ENCODE measurements at places on chromosomes 11 and 22.
A peak's percentile ranks its signal among the peaks of the same experiment; 100 is the strongest.

DNA sequence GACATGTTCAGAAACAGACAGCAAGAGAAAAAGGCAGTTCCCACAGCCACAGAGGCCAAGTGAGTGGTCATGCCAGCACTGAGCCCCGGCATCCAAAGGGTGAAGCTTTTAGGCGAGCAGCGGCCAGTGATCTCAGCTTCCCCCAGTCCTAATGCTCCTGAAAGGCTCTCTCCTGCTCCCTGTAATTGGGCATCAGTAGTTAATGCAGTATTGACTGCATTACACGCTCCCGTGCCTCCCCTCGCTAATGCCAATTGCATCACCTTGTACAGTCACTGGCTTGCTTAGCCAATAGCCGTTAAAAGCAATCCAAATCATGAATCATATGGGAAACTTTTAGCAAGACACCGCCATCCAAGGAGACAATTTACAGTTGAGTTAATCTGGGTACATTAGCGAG, 4.9 kb downstream of the LMO1 start:
- peak; percentile 89 for DNase-seq

GRCh38 chr11:12381875-12382274, 4.5 kb downstream of the PARVA start:
- no peak for DNase-seq

DNA sequence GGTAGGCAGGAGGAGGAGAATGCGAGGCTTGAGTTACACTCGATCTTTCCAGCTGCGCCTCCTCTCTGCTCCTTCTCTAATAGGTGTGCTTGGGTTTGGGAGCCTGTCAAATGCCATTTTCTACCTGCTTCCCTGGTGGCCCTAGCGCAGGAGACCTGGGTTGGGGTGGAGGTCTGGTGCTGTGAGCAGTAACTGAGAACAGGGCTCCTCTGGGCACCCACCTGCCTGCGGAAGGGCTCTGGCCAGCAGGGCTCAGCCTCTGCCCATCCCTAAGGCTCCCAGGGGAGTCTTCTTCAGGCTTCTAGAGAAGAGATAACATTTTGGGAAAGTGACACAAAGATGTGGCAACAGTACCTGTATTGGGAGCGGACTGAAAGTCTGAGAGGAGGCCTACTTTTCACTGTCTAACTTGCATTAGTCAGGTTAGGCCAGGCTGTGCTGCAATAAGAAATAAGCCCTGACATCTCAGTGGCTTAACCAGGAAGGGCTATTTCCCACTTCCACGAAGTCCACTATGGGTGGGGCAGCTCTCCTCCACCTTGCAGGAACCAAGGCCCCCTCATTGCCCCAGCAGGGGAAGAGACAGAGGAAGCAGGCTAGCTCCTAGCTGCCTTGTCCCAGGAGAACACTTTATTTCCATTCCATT, 7.7 kb upstream of the LTO1 start:
- DNase-seq: no peak

GRCh38 chr22:46842606-46843005, 80.2 kb downstream of the TBC1D22A start:
- DNase-seq: no peak

DNA sequence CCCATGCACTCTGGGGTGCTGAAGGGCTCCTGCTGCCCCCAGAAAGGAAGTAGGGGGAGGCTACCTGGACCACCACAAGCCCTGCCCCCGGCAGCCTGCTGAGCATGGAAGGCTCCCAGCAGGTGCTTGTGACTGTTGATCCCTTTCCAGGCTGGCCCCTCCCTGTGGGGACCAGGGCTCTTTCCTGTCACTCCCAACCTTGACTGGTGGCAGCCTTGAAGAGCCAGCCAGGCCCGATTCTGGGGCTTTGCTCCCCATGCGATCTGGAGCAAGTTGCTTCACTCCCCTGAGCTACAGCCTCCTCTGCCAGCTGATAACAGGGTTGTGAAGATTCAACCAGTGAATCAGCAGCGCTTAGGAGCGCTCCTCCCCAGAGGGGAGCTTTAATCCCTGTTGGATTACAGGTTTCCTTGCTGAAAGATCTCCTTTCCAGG, 4.6 kb upstream of the CST6 start:
- DNase-seq: no peak

DNA sequence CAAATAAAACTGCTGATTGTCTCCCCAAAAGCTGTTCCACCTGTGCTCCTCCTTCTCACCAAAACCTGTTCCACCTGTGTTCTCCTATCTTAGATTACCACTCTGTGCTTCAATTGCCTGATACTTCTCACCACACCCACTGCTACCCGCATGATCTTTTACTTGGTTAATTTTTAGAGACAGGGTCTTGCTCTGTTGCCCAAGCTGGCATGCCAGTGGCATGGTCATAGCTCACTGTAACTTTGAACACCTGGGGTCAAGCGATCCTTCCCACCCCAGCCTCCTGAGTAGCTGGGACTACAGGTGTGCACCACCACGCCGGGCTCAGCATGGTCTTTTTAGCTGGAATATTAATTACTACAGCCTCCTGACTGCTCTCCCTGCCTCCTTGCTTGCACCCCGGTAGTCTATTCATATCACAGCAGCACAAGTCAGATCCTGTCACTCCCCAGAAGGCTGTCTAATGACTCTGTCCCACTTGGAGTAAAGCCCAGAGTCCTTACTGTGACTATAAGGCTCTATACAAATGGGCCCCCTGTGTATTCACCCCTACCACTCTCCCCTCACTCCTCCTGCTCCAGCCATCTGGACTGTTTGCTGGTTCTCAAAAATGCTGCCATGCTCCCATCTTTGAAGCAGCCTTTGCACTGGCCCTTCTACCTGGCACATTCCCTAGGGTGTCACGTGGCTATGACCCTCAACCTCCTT, 3.5 kb downstream of the C11orf91 start:
- no peak for DNase-seq

DNA sequence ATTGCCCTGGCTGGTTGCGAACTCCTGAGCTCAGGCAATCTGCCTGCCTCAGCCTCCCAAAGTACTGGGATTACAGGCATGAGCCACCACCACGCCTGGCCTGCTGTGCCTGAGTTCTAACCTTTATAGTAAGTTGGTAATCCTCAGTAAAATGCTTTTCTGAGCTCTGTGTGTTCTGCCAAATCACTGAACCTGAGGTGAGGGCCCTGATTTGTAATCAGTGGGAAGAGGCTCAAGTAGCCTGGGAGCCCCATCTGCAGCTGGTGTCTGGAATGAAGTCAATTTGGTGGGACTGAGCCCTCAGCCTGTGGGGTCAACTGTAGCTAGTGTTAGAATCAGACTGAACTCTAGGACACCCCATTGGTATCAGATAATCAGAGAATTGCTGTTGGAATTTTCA, 72.6 kb upstream of the PARVG start:
- DNase-seq: no peak

- DNase-seq: no peak
These were observed 43.8 kb downstream of the KCNQ1OT1 start for GRCh38 chr11:2655834-2656622.

DNA sequence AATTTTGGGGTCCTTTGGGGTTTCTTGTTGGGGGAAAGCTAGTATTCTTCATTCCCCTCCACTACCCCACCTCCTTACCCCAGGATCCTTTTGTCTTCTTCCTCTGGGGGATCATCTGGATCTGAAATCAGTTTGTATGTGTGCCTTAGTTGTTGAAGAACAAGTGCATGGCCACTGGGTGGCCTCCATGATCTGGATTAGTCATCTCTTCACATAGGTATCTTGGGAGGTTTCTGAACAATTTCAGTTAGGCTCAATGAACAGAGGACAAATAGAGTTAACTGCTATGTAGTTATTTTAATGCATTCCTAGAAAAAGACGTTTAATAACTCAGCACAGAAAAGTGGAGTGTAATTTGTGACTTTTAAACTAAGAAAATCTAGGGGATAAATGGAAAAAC, 7.1 kb upstream of the VWA5A start:
- peak; percentile 42 for DNase-seq

DNA sequence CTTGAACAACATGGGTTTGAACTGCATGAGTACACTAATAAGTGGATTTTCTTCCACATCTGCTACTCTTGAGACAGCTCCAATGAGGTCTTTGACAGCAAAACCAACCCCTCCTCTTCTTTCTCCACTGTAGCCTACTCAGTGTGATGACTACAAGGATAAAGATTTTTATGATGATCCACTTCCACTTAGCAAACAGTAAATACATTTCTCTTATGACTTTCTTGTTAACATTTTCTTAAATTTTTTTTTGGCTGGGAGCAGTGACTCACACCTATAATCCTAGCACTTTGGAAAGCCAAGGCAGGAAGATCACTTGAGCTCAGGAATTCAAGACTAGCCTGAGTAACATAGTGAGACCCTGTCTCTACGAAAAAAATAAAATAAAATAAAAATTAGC, 9.9 kb upstream of the EIF4G2 start:
- no peak for DNase-seq

GRCh38 chr11:57073128-57073527, 84.4 kb downstream of the OR5AK2 start:
- no peak for DNase-seq

DNA sequence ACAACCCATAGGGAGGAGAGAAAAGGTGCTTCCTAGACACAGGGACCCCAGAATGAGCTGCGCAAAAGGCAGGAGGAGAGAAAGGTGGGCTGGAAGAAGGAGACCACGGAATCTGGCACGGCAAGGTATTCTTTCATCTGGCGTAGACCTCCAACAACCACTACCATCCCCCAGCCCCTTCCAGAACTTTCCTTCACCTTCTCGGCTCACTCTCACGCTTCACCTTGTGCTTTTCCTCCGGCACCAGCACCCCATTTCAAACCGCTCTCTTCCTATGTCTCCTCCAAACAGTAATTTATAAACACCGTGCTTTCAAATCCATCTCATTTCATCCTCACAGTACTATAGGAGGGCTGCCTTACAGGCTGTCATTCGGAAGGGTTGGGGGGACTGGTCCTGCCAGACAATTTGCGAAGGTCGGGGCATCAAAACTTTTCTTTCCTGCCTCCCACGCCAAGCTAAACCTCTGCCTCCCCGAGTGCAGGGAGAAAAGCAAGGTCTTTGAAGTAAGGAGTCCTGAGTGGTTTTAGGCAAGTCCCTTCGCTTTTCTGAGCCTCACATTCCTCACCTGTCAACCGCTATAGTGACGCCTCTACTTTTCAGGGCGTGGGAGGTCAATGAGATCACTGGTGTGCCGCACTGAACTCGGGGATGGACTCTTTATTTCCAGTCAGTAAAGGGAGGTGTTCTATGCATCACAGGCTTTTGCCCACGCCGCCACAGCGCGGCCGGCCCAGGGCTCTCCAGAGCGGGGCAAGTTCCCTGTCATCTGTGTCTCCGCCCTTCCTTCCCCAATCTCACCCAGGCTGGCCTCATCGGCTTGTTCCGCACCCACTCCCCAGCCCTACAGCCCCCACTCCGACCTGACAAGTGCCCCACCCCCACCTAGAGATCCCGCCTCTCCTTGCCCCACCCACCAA, 800 bp downstream of the KCTD21 start:
- peak; percentile 58 for DNase-seq

- DNase-seq: peak; percentile 34
These were observed 18.3 kb upstream of the MICAL3 start for GRCh38 chr22:18042685-18043084.

- DNase-seq: peak; percentile 30
These were observed 31.0 kb upstream of the ST14 start for GRCh38 chr11:130128626-130129025.

- no peak for DNase-seq
These were observed 52.3 kb downstream of the RAB38 start for GRCh38 chr11:88122956-88123355.

GRCh38 chr11:86933891-86934581, 21.2 kb downstream of the FZD4 start:
- no peak for DNase-seq

GRCh38 chr11:76408171-76408965, 27.2 kb downstream of the GVQW3 start:
- no peak for DNase-seq

- DNase-seq: no peak
These were observed 12.1 kb upstream of the BLID start for GRCh38 chr11:122128146-122128545.

- DNase-seq: no peak
These were observed 9.2 kb downstream of the ZNF74 start for GRCh38 chr22:20402960-20403778.

GRCh38 chr11:129998107-129998506, 4.5 kb downstream of the PRDM10 start:
- DNase-seq: no peak

DNA sequence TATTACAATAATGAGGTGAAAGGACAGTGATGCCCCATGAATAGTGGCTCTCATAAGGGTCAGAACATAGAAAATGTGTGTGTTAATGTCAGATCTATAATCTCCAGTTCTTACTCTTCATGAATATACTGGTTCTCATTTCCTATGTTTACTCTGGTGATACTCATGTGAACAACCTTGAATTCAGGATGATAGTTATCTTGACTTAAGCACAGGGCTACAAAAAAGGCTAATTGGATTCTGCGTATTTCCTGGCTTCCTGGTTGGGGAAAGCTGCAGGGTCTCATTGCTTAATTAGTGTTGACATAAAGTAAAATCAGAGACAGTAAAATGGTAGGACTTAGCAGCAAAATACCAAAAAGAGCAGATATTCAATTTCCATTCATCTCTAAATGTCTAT, 1316.8 kb upstream of the RAG2 start:
- no peak for DNase-seq

GRCh38 chr22:38043151-38044039, 13.8 kb upstream of the PICK1 start:
- no peak for DNase-seq

DNA sequence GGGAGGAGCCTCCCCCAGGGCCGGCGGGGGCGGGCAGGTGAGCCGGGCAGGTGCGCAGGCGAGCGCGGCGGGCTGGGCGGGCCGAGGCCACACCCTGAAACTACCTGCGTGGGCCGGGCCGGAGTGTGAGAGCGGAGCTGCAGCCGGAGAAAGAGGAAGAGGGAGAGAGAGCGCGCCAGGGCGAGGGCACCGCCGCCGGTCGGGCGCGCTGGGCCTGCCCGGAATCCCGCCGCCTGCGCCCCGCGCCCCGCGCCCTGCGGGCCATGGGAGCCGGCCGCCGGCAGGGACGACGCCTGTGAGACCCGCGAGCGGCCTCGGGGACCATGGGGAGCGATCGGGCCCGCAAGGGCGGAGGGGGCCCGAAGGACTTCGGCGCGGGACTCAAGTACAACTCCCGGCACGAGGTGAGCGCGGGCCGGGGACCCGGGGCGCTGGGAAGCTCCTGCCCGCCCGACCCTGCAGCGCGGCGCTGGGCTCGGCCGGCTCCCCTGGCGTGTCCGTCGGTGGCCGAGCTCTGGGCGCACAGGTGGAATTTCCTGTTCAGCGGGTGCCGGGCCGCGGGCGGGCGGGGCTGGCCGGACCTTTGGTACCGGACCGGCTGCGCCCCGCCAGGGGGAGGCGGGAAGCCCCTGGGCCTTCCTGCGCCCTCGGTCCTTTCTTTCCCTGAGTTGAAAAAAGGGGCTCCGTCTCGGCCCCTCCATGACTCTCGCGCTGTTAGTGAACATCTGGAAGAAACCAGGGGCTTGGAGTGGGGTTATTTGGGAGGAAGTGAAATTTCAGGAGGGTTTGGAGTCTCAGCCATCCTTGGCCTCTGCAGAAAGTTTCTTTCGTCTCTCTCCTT, at the start of gene ST14:
Gene ST14, plus strand, starts transcription at position 126 of the 841 bp plus-strand sequence. Its CDS starts 198 bp downstream, at position 324.
- peak; percentile 74 for DNase-seq

GRCh38 chr11:102830001-102830727, 13.2 kb downstream of the MMP3 start:
- no peak for DNase-seq

All from MV-4-11 (cell line).